Caudate nucleus (tissue), 63 donors: ENCODE measurements at places on chromosomes 4 and X.

- DNase-seq, result no peak
Measured at GRCh38 chr4:172083272-172083671, 270.1 kb downstream of the GALNTL6 start.

- DNase-seq, result no peak
Measured at GRCh38 chr4:174397366-174398155, 113.8 kb downstream of the CEP44 start.

GRCh38 chr4:54728368-54728767 lies 70.6 kb downstream of the KIT start:
- no peak for DNase-seq

- DNase-seq, result no peak
Measured at GRCh38 chr4:126859314-126859713, 773.4 kb upstream of the INTU start.

GRCh38 chr4:137471895-137472294 lies 60.4 kb downstream of the PCDH18 start:
- DNase-seq, result no peak

DNA sequence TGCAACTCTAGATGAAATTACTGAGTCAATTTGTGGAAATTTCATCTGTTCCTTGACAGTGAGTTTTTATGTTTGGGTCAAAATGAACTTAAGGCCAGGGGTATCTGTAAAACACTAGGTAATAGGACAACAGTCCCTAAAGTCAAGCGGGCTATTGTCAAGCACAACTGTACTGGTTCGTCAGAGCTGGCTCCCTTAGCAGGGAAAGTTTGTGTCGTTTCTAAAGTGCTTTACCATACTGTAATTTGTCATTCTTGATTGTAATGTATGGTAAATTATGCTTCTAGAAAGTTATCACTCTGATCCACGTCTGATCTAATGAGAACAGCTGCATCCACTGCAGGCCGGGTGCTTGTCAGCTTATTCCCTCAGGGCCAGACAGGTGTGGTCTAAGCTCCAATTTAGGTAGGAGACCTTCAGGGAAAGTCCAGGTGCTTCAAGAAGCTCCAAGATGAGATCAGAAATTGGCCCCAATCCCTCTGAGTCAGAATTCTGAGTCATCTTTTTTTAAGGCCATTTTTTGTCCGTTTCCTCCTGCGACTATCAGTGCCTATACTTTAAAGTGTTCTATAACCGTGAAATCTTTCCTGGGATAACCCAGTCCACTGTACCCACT lies 92.2 kb downstream of the PALLD start:
- no peak for DNase-seq

- no peak for DNase-seq
Measured at GRCh38 chr4:36426741-36427140, 145.3 kb downstream of the DTHD1 start.

GRCh38 chrX:136754651-136755050 lies 26.1 kb downstream of the ARHGEF6 start:
- no peak for DNase-seq

- no peak for DNase-seq
Measured at GRCh38 chr4:1097553-1097952, 15.8 kb downstream of the RNF212 start.

DNA sequence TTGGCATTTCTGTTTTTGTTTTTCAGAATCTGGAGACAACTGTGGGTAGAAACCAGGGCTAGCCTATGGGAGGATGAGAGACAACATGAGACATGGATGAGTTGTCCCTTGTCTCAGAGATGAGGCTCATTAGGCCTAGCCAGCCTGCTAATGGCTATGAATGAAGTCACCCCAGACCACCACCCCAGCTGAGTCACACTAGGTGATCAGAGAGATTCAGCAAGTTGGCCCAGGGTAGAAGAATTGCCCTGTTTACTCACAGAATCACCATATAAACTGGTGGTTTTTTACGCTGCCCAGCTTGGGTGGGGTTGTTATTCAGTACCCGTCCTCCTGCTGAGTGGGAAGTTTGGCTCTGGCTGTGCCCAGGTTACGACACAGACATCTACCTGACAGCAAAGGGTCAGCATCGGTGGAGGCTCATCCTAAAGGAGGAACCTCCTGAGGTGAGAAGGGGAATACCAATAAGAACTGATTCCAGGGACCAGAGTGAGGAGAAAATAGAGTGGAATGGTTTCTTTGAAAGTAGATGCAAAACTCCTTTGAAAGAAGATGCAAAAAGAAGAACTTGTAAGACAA lies 17.2 kb upstream of the ARSJ start:
- no peak for DNase-seq

DNA sequence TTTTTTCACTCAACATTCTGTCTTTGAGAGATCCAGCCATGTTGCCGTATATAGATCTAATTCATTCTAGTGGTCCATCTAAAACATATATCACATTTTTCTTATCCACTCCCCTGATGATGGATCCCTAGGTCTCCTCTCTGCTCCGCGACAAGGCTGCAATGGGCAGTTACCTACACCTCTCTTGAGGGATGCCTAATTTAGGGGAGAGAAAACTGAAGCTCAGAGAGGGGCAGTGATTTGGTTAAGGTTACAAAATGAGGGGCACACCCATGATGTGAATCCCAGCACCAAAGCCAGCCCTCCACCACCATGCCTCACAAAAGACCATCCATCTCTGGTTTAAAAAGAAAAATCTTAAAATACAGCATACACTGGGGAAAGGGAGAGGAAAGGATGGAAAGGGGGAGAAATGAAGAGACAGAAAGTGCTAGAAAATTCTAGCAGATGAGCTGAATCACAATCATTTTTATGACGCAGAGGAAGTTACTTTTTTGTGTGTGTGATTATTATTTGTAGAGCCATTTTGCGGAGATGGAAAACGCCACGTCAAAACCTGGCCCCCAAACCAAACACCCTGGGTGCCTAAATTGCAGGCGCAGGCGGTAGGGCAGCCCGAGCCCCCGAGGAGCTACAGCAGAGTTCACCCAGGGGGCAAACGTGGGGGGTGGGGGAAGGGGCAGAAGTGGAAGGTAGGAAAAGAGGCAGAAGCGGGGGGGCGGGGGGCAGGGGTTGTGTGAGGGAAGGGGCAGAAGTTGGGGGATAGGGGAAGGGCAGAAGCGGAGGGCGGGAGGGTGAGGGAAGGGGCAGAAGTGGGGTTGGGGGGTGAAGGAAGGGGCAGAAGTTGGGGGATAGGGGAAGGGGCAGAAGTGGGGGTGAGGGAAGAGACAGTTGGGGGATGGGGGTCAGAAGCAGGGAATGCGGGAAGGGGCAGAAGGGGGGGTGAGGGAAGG lies 1.3 kb upstream of the TSPYL2 start:
- no peak for DNase-seq

DNA sequence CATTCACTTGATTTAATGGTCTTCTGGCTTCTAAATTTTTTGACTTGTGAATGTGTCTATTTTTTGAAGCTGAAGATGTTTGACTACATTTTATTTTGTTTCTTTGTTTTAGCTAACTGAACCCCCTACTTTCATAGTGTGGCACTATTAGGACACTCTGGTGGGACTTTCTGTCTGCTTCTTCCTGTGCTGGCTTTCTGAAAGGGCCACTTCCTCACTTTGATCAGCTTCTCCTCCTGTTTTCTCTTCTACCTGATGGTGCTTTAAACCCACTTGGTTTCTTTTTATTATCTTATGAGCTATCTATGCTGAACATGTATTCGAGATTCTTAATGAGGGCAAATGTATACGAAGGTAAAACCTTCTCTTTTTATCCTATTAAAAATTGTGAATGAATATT lies 186.1 kb upstream of the CASK start:
- DNase-seq, result no peak

DNA sequence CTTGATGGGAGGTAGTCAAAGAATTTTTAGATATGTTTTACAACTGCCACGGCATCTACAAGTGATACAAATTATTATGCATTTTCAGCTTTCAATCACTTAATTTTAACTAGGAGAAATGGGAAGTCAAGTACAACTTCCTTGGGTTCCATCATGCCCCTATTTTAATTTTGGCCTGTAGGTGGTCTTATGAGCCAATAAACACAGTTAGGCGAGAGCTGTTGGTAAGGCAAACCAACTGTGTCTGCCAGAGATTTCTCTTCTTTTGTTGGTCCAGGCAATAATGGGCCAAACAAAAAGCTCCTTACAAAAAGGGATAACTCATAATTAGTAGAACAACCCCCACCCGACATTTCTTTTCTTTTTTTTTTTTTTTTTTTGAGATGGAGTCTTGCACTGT lies 63.3 kb upstream of the ARX start:
- DNase-seq, result no peak

GRCh38 chr4:90183254-90183653 lies 56.1 kb downstream of the CCSER1 start:
- DNase-seq, result no peak

DNA sequence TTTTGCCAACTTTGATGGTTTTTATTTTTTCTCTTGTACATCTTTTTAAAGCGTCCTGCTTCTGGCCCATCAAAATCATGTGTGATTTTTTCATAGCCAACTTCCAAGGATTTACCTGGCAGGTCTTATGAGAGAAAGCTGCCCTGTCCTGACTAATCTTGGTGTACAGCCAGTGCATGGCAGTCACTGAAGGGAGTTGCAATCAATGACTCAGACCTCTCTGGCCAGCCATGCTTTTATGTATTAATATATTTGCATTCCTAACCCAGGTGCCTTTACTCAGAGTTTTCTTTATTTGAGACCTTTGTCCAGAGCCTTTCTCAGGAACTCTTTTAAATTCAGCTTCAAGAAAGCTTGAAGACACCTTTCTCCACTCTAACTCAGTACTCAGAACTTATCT lies 691.5 kb upstream of the HTR2C start:
- DNase-seq, result no peak

DNA sequence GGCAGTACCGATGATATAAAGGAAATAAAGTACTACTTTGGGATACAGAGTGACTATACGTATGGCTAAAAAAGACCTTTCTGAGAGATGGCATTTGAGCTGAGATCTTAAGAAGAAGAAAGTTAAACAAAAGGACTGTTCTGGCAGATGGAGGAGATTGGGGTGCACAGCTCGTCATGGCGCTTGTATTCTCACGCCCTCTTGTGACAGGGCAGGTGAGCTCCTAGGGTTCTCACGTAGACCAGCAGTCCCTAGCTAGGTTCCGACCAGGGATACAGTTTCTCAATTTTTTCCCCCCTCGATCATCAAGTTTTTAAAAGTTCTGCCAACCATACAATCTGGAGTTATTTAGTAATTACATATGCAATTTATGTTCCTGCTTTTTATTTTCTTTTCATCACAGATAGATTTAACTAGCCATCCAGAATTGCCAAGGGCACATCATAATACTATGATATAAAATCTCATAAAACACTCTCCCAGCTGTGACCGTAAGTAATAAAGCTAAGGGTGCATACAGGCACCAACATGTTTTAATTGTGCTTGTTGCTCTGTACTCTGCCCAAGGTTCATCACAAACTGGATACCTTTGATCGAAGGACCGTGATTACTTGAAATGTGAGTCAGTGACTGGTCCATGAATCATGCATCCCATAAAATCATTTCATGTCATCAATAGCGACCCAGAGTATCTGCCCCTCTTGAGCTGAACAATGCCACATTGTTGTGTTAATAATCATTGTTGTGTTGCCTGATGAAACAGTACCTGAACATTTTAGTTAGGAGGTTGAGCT lies 69.4 kb upstream of the ZNF518B start:
- no peak for DNase-seq

- no peak for DNase-seq
Measured at GRCh38 chr4:53432528-53433424, 55.3 kb downstream of the FIP1L1 start.

GRCh38 chr4:68658672-68659071 lies 11.8 kb downstream of the UGT2B15 start:
- no peak for DNase-seq

GRCh38 chrX:40383969-40384368 lies 196.8 kb upstream of the ATP6AP2 start:
- no peak for DNase-seq

DNA sequence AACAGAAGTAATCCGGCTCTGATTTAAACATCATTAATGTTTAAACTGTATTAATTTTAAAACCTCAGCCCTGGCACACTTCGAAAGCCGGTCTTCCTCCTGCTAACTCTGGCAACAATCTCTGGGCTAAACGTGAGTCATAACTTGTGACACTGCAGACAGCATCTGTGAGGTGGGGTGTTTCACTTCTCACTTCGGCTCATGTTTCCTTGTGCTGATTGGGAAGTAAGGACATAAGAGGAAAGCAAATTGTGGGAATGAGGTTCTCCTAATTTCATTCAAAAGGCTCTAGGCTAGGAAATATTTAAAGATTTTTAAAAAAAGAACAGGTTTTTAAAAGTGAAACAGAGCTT lies 139.9 kb upstream of the USP9X start:
- no peak for DNase-seq

DNA sequence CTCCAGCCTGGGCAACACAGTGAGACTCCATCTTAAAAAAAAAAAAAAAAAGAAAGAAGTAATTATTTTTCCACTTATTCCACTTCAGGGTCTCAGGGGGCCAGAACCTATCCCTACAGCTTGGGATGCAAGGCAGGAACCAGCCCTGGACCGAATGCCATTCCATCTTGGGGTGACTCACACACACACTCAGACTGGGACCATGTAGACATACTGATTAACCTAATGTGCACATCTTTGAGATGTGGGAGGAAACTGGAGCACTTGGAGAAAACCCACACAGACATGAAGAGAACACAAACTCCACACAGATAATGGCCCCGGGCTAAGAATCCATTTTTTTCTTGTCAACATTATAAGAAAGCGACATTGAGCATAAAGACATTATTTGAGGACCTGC lies 132.5 kb downstream of the PTTG2 start:
- DNase-seq, result no peak

- DNase-seq, result no peak
Measured at GRCh38 chr4:134028421-134028820, 173.2 kb downstream of the PABPC4L start.

- DNase-seq, result no peak
Measured at GRCh38 chrX:33307911-33308354, 96.6 kb upstream of the DMD start.

DNA sequence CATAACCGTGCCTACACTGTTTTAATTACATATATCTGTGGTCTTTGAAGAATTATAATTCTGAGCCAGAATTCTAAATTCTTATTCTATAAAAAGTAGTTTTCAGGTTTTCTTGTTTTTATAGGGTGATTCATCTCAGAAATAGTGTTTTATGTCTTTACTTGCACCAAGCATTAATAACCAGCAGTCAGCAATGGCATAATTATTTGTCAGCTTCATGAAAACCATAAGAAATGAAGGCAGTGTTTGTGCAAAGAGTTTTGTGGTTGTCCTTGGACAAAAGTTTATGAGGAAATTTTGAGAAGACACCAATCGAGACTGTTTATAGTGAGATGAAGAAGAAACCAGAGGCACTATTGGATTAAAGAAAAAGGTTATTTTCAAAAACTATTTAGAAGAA lies 37.2 kb downstream of the EDNRA start:
- DNase-seq, result no peak

- DNase-seq, result no peak
Measured at GRCh38 chr4:132417220-132417619, 731.9 kb upstream of the PCDH10 start.

- DNase-seq, result no peak
Measured at GRCh38 chr4:166065324-166065723, 192.3 kb downstream of the TLL1 start.

DNA sequence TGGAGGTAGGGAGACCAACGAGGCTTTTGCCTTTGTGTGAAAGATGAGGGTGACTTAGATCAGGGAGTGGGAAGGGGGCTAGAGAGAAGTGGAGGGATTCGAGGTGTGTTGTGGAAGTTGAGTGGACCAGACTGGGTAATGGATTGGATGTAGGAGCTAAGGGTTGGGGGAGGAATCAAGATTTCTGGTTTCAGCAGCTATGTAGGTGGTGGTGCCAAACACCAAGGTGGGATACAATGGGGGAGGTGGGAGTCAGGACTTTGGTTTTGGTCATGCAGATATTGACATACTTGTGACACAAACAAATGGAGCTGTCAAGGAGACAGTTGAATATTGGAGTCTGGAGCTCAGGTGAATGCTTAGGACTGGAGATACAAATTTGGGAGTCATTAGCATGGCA lies 71.0 kb downstream of the TSC22D3 start:
- DNase-seq, result no peak
